ENCODE measurements at places on chromosomes 12 and 14.

DNA sequence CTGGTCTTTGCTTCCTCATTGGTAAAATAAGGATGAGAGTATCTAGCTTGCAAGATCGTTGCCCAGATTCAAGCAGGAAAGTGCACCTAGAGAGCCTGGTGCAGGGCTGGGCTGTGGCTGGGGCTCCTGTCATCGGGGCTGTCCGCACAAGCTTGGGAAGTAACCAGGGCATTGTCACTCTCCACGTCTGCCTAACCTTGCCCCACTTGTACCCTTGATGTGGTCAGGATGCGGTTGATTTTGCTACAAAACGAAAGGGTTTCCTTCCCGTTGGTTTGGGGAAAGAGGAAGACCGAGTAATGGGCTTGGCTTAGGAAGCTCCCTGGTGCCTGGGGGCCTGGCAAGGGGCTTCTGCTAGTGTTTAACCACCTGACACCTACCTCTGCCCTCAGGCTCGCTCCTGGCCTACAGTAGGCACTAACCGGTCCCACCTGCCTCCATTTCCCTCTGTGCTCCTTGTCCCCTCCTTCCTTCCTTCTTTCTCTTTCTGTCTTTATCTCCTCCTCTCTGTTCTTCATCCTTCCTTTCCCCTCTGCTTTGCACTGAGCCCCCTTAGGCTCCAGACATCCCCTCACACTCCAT, 21.8 kb downstream of the MVK start:
- DNase-seq, result peak; percentile 68

DNA sequence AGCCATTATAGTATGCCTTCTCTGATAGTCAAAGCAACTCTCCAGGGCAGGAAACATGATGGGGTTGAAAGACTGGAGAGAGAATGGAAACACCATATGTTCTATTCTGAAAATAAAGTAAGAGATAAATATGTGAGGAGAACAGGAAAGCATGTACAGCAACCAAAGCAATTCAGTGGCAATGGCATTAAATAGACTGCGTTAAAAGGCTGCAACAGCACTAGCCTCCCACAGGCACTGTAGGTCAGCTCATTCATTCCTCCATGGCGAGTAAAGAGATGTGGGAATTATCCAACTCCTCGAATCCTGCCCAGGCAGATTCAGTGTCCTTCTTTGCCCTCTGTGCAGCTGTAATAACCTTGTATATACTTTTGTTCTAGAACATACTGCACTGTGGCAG, 43.8 kb downstream of the ANO6 start:
- DNase-seq, result no peak

DNA sequence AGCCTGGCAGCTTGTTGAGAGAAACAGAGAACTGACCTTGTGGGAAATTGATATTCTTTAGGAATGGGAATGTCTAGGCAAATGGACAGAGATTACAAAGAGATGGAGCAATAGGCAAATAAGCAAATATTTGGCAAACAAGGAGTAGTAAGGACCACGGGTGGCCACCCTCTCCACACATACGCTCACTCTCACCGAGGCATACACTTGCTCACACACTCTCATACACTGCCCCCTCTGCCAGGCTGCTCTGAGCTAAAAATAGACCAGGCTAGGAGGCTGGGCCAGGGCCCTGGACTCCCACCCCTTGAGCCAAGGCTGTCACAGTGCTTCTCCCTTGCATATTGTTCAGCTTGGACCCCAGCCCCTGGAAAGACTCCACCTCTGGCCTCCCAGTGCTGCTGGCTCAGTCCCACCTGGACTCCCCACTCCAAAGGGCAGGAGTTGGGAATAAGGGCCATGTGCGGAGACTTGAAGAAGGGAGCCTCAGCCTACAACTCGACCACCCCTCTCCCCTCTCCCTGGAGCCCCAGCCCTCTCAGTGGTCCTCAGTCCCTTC, 1.1 kb downstream of the PPP1R1A start:
- no peak for DNase-seq

- no peak for DNase-seq
Observed at GRCh38 chr12:49867570-49868341, 24.9 kb upstream of the BCDIN3D start.

DNA sequence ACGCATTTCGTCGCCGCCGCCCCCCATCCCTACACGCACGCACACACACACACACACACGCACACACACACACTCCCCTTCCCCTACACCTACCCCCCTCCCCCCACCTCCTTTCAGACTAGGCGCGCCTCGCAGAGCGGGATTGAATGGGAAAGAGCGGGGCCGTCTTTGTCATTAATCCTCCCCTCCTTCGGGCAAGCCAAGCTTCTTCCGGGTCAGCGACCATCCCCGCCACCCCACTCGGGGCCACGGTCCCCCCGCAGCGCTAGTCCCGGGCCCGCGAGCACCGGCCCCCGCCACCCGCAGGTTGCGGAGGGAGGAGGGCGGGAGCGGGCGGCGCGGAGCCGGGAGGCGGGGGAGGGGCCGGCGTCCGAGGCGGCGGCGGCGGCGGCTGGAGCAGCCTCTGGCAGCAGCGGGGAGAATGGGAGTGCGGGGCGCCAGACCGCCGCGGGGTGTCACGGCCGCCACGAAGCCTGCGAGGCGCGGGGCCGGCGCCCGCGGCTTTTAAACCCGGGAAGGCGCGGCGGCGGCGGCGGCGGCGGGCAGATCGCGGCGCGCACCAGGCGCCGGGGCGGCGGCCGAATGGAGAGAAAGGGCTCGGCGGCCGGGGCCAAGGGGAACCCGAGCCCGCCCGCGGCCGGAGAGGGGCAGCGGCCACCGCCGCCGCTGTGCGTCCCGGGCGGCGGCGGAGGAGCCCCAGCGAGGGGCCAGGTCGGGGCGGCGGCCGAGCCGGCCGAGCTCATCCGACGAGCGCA, at the start of gene TTC9:
Gene TTC9, plus strand, starts transcription at position 369 of the 755 bp plus-strand sequence. Its CDS starts 214 bp downstream, at position 583.
- DNase-seq, result no peak

GRCh38 chr12:7156259-7157197, 26.4 kb downstream of the CLSTN3 start:
- DNase-seq, result no peak

GRCh38 chr14:104845834-104846441, 19.1 kb upstream of the CEP170B start:
- no peak for DNase-seq

- no peak for DNase-seq
Observed at GRCh38 chr14:66114071-66114470, 372.1 kb upstream of the CCDC196 start.

GRCh38 chr12:14314801-14315200, 50.7 kb upstream of the ATF7IP start:
- no peak for DNase-seq

DNA sequence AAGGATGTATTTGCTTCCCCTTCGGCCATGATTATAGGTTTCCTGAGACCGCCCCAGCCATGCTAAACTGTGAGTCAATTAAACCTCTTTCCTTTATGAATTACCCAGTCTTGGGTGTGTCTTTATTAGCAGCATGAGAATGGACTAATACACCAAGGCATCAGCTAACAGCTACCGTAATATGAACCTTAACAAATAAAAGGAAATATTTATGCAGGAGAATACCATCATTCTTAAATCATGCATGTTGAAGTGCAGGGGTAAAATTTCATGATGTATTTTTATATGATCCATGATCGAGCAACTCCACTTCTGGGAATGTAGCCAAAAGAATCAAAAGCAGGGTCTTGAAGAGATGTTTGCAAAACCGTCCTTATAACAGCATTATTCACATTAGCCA, 379.0 kb downstream of the NPAS3 start:
- DNase-seq, result no peak

DNA sequence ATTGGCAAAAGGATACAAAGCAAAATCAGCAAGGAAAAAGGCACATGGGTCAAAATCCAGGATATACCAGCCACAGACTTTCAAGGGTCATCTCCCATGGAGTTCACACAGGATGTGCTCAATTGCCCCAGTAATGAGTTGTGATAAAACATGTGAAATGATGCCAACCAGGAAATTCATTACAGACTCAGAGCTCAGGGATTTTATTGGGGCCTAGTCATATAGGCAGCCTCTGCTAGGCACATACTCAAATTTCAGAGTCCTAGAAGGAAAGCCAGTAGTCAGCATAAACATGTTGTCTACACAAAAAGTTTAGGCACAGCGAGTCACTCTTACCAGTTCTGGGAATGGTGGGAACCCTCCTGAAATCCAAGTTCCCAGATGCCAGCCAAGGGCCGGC, 64.4 kb upstream of the OSBPL8 start:
- DNase-seq, result no peak

GRCh38 chr14:105879503-105879866, 353.1 kb downstream of the TMEM121 start:
- no peak for DNase-seq

GRCh38 chr14:60294411-60295069, 45.5 kb downstream of the PPM1A start:
- no peak for DNase-seq

DNA sequence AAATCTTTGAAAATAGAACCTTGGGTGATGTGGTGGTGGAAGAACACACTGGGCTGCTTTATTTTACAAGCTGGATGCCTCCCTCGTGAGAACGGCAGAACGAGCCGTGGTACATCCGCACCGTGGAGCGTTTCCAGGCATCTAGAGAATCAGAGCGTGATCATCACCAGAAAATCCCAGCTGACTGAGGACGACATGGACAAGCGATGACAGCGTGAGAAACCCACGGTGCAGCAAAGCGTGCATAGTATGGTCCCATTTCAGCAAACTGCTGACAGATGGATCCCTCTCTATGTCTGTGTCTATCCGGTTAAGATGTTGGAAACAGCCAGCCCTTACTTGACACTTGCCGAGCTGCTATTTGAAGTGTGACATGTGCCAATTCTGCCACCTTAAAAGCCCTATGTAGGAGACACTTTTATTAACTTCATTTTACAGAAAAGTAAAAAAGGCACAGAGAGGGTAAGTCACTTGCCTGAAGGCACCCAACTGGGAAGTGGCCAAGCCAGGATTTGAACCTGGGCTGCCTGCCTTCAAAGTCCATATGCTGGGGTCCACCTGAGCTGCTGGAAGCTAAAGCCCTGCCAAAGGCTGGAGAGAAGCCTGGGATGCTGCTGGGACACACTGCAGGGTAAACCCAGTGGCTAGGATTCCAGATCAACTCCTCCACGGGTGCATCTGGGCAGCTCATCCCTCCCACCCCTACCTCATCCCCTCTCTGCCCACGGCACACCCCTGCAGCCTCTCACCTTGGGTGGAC, 14.9 kb downstream of the SCARB1 start:
- DNase-seq, result no peak

GRCh38 chr14:49677643-49678042, 10.4 kb downstream of the POLE2 start:
- DNase-seq, result no peak

DNA sequence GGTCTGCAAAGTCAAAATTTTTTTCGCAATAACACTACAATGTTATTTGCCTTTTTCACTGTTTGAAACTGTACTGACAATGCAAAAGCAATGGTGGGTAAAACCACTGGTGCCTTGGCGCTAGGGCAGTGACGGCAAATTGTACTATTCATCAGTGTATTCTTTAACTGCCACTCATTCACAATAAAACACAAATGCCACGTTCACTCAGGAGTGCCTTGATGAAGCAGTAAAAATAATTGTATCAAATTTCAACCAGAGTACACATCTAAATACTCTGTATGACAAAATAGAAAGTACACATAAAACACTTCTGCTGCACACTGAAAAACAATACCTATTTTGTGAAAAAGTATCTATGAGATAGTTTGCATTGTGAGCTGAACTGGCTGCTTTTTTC, 17.8 kb downstream of the DCAF5 start:
- no peak for DNase-seq

DNA sequence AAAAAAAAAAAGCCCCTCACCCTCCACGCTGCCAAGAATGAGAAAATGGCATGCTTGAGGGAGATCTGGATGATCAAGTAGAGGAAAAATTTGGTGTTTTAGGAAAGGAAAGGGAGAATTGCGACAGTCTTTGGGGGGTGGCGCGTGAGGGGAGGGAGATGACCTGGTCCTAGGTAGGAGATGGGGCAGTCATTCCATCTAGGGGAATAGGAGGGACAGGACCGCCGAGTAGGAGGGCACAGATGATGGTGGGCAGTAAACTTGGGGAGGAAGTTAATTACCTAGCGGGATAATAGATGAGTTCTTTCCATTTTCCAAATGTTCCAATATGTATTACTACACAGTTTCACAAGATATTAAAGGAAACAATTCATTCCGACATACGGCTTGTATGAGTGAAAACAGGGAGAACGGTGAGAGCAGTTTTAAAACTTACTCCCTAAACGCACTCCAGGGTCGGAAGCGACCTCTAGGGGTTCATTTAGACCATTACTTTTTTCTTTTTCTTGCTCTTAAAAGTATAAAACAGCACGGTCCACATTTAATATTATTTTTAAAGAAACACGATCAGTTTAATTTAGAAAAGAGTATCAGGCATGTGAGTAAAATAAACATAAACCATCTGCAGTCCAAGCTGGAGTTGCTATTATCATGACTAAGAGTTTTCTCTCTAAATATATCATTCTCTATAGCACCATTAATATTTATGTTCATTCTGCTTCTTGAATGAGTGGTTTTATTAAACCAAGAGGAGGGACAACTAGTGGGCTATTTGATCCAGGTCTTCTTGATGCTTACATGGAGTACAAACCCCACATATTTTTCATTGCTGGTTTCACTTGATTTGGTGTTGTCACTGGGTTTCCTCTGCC, 3.0 kb upstream of the FNTB start:
- DNase-seq, result peak; percentile 50

DNA sequence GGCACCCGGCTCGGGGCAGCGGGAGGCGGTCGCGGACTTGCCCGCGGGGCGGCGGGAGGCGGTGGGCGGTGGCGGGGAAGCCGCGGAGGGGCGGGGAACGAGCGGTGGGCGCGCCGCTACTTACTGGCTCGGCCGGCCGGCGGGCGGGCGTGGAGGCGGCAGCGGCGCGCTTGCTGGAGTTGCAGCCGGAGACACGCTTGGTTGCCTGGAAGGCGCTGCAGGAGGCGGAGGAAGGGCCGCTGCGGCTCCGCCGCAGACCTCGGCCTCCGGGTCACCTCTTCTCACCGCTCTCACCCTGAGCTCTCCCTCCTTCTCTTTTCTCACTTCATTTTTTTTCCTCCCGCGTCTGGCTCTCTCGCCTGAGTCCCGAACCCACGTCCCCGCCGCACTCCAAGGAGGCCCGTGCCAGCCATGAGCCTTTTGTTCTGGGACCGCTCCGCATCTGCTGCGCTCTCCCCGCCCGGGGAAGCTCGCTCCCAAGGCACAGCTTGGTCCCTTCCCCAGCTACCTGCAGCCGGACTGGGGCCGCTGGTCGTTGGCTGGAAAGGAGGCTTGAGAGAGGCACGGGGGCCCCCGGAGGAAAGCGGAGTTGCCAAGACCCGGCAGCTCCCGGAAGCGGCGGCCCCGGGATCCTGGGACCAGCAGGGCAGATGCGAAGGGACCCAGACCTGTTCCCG, 592 bp upstream of the KCNK10 start:
- DNase-seq, result no peak

Data from activated CD4-positive, alpha-beta T cell treated with anti-CD3 and anti-CD28 coated beads, Interleukin-2, amount 10 ng/mL, durations not matched to agents 7 days and 5 days (primary cell).